Activated naive CD4-positive, alpha-beta T cell (primary cell): ENCODE measurements at places on chromosomes 1 and 21.

GRCh38 chr1:197928849-197929336 is 11.7 kb downstream of the LHX9 start:
- no peak for DNase-seq

- no peak for DNase-seq
Measured at GRCh38 chr1:236070753-236071152, 5.9 kb upstream of the NID1 start.

- no peak for DNase-seq
Measured at GRCh38 chr1:160308451-160309184, 23.7 kb upstream of the PEX19 start.

DNA sequence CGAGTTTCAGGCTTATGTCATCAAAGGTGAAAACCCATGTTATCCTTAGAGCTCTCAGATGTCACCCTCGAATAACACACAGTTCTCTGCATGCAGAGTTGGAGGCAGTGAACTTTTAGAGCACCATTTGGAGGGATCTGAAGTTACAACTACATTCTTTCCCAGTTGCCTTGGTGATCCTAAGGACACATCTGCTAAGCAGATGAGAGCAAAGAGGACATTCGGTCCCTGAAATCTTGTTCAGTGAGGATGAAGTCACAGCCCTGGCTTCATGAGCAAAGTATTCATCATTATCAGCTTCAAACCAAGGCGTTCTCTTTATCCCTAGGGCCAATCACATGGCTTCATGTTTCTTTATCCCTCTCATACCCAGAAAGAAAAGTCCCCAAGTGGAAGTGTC is 23.1 kb upstream of the MCOLN2 start:
- DNase-seq, result no peak

DNA sequence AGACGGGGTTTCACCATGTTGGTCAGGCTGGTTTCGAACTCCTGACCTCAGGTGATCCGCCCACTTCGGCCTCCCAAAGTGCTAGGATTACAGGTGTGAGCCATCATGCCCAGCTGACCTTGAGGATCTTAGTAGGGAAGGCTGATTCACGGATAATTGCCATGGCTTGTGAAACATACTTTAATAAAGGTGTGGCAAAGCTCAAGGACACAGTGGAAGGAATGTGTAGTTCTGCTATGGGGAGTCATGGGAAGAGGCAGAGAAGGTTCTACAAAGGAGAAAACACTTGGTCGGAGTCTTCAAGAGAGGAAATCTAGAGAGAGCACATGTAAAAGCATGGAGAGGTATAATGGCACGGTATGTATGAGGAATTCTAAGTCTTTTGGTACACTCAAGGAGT is 12.7 kb upstream of the PTCH2 start:
- DNase-seq, result no peak
